ENCODE measurements at places on chromosomes 3 and 15. TPM values are rescaled to one million over a fixed set of nuclear protein-coding genes. Genes with fewer than 3 reads are reported as not detected.

Gene PPARG
- total RNA-seq: 1.2 TPM

Gene CFAP20DC
- total RNA-seq: 1.7 TPM

Gene ZNF385D
- not detected for total RNA-seq

Gene RTP1
- not detected for total RNA-seq

Gene CHRNB4
- total RNA-seq: not detected

Gene KLHL6
- 31.7 TPM for total RNA-seq

Gene ABI3BP
- total RNA-seq: not detected

Gene IGSF10
- total RNA-seq: not detected

Gene CXCR6
- 10.3 TPM for total RNA-seq

Gene FBXO40
- total RNA-seq: not detected

Gene ZNF80
- 1.00 TPM for total RNA-seq

Gene SH2D7
- total RNA-seq: 0.11 TPM

Gene RASGRP1
- 116 TPM for total RNA-seq

Gene RPL22L1
- 79.5 TPM for total RNA-seq

Gene SNTN
- total RNA-seq: not detected

Gene GATM
- 1.3 TPM for total RNA-seq

Gene HRG
- not detected for total RNA-seq

Gene LRRC15
- total RNA-seq: not detected

Gene ZNF660
- 0.11 TPM for total RNA-seq

Gene LMAN1L
- total RNA-seq: 0.64 TPM

Gene SLC6A1
- total RNA-seq: not detected

Gene GOLGA8T
- total RNA-seq: not detected

Gene ZNF619
- 9.1 TPM for total RNA-seq

Gene MAN2A2
- 136 TPM for total RNA-seq

Gene TM4SF4
- total RNA-seq: not detected

All from T-helper 2 cell treated with Interferon-gamma antibody and Interleukin-4, amounts not matched to agents 100 ng/mL and 5 ng/mL, for 36 hours (primary cell).